ENCODE measurements at places on chromosomes 16 and 17.

- DNase-seq: no peak
Observed at GRCh38 chr17:78479369-78479768, 97.8 kb downstream of the DNAH17 start.

- DNase-seq: no peak
Observed at GRCh38 chr17:77425791-77426641, 285.2 kb downstream of the SEC14L1 start.

DNA sequence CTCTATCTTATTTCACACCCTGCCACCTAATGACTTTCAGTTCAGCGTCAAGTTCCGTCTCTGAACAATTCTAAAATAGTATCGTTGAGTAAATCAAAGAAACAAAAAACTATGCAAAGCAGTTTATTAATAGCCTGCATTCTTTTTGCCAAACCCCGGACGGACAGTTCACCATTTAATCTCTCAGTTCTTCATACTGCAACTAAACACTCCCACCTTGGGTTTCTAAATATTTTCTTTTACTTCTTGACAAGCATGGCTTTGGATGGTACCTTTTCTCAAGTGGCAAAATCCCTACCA lies 1.2 kb downstream of the MYH11 start:
- DNase-seq: no peak

DNA sequence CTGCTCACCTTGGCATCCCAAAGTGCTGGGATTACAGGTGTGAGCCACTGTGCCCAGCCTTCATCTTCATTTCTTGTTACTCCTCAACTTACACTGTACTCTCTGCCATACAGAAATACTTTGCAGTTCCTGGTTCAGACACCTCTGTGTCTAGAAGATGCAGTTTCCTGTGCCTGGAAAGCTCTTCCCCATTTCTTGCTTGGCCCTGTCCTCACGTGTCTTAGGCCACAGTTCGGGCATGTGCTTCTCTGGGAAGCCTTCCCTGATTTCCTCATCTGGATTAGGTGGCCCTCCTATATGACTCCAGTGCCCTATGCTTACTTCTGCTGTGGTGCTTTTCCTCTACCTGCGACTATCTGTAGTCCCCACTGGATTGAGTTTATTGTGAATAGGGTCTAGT lies 26.5 kb upstream of the CDR2 start:
- DNase-seq: no peak

DNA sequence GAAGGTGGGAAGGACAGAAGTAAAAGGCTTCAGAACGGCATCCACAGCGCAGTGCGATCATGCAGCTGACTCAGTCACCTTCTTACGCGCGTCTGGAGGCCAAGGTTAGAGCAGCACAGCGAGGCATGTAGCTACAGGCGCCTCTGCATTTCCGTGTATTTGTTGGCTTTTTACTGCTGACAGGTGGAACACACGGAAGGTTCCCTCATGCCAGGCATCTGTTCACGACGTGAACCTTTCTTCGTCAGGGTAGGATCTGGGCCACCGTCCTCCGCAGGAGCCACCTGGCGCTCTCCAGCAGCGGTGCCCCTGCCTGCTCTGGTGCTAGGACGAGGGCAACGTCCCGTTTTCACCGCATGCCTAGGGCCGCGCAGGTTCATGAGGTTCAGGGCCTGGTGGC lies 15.3 kb downstream of the TMEM204 start:
- no peak for DNase-seq

- no peak for DNase-seq
Observed at GRCh38 chr17:1755827-1756262, 6.0 kb upstream of the SERPINF1 start.

GRCh38 chr16:88316941-88317612 lies 65.7 kb upstream of the ZNF469 start:
- DNase-seq: no peak

GRCh38 chr16:85424260-85425073 lies 188.7 kb upstream of the GSE1 start:
- no peak for DNase-seq

DNA sequence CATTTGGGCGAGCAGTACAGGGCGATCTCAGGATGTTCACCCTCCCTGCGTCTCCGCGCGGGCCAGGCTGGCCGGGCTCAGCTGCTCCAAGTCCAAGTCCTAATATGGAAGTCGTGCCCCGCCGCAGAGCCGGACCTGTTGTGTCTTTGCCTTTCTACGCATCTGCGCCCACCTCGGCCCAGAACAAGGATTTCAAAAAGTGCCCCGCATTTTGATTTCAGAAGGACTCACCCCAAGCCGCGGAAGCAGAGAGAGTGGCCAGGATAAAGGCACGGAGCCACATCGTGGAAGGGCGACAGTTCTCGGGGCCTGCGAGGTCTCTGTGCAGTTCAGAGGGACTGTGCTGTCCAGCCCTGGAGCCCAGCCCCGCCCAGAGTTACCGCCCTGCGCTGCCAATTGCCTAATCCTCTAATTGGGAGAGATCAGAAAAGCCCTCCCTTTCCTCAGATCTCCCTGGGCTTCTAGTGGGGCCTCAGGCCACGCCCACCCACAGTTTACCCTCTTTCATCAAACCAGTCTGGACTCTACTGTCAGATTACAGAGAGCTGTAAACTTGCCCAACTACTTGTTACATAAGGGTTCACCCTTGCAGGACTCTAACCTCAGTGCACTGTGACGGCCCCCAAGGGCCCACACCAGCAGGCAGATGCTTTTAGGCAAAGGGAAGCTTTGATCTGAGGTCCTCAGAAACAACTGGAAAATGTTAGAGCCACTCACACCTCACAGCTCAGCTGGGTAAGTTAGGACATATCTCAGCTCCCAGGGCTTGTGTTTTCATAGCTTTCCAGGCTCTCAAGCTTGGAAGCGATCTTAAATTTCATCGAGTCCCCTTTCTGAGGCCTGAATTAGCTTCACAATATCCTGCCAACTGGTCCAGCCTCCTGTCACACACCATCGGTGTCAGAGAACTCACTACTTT lies at the start of gene CES1:
Gene CES1, minus strand, starts transcription at position 324 of the 919 bp plus-strand sequence. Its CDS starts 41 bp downstream, at position 283.
- DNase-seq: no peak

GRCh38 chr17:17298108-17298507 lies 5.1 kb upstream of the NT5M start:
- DNase-seq: no peak

DNA sequence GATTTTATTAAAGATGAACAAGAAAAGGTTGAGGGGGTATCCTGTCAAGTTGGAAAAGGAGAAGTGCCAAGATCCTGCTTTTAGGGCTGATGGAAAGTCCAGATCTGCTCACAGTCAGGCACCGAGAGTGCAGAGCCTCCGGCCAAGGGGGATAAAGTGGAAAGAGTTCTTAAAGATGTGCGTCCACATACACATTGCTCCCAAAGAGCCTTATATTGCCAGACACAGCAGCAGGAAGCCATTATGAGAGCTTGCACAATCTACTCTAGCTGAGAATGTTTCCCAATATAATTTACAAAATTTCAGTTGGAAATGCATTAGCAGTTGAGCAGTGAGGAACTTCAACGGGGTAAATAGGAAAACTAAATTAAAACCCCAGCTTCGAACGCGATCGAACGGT lies 95.6 kb downstream of the SALL1 start:
- DNase-seq: no peak

DNA sequence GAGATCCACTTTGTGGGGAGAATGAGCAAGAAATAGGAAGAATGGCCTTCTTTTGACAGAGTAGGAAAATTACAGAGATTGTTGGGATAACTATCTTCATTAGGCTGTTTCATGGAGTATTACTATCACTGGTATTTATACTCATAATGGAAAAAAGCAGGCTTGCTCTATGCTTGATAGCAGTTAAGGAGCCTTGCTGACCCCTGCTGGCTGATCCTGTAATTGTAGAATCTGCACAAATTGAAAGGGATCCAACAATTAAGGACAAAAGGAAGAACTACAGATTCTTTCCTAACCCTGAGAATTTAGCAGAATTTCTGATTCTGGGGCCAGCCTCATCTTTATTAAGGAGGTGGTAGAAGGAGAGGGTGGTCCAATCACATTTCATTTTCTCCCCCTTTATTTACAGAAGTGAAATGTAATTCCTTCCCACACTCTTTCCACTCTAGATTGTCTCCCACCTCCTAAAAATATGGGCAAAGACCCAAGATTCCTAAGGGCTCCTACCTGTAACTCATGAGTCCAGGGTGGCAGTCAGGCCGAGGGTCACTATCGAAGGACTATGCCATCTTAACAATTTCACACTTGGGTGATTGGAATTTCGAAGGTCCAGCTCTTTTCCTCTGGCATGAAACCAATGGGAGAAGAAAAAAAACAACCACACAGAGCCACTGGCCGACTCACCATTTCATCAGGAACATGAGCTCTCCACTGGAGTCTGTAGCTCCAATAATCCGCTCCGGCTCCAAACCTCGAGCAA lies 26.3 kb downstream of the NFE2L1 start:
- peak; percentile 76 for DNase-seq

- DNase-seq: no peak
Observed at GRCh38 chr17:78170692-78171590, 2.6 kb downstream of the SYNGR2 start.

DNA sequence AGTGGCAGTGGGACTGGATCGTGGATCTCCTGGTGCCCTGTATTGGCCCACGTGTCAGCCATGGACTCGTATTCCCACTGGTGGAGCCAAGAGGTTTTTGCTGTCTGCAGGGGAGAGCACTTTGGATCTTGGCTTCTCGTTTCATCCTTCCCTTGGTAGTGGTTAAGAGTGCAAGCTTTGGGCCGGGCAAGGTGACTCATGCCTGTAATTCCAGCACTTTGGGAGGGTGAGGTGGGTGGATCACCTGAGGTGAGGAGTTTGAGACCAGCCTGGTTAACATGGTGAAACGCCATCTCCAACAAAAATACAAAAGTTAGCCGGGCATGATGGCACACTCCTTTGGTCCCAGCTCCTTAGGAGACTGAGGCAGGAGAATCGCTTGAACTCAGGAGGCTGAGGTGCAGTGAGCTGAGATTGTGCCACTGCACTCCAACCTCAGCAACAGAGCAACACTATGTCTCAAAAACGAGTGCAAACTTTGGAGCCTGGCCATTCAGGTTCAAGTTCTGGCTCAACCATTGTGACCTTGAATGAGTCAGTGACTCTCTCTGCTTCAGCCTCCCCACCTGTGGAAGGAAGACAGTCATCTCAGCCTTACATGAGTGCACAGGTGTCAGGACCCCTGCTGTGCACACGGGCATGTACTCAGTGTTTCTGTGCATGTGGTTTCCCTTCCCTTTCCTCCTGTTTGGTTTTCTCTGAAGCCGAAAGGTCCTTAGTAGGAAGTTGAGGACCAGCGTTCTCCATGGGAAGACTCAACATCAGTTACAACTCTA lies 57.4 kb downstream of the PLCG2 start:
- no peak for DNase-seq

DNA sequence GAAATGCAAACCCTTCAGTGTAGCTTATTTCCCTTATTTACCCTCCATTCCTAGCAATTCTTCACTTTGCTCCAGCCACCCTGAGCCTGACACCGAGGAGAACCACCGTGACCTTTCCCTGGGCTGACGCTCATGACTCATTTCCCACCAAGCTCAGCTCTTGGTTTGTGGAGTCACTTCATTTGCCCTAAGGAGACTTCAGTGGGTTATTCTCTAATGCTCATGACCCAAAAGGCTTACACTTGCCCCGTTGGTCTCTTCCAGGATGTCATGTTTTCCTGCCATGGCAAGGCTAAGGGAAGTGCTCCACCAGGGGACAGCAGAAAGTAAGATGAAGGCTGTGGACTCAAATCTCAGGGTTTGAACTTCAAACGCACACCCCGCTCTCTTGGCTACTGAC lies 161.0 kb downstream of the CBLN1 start:
- DNase-seq: no peak

DNA sequence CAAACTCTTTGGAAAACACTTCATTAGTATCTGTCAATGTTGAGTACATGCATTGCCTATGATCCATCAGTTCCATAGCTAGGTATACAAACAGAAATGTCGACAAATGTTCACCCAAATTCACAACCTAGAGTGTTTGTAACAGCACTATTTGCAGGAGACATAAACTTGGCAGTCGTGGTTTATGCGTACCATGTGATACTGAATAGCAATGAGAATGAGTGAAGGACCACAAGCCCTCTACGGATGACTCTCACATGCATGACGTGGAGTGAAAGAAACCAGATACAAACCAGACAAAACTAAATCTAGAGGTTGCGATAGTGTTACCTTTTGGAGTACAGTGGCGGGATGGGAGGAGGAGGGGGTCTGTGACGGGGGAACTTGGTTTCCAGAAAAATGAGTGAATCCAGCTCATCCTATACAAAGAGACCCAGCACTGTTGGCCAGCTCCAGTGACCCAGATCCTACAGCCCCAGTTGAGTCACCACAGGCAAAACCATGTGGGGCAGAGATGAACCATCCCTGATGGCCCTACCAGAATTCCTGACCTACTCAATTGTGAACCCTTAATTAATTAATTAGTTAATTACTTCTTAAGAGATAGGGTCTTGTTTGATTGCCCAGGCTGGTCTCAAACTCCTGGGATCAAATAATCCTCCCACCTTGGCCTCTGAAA lies 15.9 kb upstream of the ULK2 start:
- no peak for DNase-seq

- no peak for DNase-seq
Observed at GRCh38 chr17:49519781-49520180, 24.7 kb downstream of the NGFR start.

GRCh38 chr16:84315422-84315821 lies 20.7 kb downstream of the WFDC1 start:
- DNase-seq: no peak

- DNase-seq: no peak
Observed at GRCh38 chr17:3891626-3892094, 1.2 kb downstream of the CAMKK1 start.

GRCh38 chr16:19136549-19137196 lies 22.9 kb downstream of the ITPRIPL2 start:
- DNase-seq: no peak

DNA sequence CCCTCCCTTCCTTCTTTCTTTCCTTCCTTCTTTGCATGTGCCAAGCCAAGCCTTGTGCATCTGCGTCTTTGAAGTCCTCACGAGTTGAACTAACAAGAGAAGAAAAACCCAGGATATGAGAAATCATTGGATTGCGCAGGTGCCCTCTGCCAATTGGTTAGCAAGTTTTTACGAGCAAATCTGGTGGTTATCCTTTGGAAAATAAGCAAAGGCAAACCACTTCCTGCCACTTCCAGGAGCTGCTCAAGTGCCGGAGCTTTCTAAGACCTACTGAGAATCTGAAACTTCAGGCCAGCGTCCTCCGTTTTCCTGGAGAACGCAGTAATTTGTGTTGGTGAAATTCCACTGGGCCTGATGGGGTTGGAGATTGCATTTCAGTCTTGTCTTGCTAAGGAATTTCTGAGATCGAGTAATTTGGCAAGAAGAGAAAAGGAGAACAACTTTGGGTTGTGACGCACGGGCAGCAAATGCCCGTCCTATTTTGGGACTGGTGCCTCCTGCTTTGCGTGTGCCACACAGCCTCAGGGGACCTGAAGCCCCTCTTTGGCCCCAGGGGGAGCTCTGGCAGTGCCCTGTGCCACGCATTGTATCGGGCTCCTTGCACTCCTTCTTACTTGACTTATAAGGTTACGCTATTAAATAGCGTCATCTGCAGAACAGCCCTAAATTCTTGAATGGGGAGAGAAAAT lies 56.4 kb downstream of the CMIP start:
- DNase-seq: no peak

GRCh38 chr16:80056324-80056723 lies 455.8 kb upstream of the MAF start:
- no peak for DNase-seq

DNA sequence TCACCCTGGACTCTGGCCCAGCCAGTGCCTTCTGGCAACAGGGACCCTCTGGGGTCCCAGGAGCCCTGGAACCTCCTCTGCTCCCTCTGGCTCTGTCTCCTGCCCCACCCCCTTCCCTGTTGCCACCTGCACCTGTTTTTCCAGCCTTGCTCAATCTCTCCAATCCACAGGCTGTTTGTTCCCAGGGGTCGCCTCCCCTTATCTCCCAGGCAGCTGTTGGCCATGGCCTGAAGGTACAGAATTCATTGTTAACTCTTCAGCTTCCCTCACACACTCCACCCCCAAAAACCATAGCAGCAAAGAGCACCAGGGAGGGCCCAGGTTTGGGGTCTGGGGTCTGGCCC lies 39.3 kb upstream of the TOB1 start:
- DNase-seq: peak; percentile 80

Data from NCI-H2081 (cell line).